ENCODE measurements at places on chromosomes 1 and 21.
A peak's percentile ranks its signal among the peaks of the same experiment; 100 is the strongest.

GRCh38 chr1:184951788-184952187 lies 22.5 kb downstream of the NIBAN1 start:
- no peak for DNase-seq

DNA sequence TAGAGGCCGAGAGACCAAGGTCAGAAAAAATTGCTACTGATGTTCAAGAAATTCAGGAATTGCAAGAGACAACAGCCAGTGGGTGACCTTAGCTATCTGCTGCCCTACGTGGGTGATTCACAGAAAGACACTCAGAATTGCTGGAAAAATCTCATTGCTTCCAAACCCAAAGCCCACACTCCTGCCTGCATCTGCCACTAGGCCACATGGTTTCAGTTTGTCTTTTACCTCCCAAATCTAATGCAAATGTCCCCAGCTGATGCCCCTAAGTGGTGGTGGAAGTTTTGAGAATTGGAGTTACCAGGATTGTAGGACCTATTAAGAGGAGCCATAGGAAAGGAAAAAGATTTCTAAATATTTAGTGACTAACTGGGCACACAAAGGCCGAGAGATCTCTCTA lies 341.5 kb upstream of the CHRM3 start:
- no peak for DNase-seq

DNA sequence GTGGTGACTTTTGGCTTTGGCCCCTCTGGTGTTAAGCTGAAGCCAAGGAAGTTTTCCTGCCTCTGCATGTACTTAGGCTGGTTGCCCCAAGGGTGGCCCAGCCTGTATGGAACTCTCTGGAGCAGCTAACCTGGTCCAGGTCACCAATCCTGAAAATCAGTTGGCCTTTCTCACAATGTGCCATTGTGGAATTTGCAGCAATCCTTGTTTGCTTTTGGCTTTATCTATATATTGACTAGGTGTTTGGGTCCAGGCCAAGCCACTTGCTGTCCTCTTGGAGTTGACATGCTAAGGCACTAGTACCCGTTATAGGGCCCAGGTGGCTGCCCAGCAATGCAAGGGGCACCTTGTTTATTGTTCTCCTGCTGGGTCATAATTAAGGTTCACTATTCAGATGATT lies 124.6 kb downstream of the CAMTA1 start:
- DNase-seq: no peak

DNA sequence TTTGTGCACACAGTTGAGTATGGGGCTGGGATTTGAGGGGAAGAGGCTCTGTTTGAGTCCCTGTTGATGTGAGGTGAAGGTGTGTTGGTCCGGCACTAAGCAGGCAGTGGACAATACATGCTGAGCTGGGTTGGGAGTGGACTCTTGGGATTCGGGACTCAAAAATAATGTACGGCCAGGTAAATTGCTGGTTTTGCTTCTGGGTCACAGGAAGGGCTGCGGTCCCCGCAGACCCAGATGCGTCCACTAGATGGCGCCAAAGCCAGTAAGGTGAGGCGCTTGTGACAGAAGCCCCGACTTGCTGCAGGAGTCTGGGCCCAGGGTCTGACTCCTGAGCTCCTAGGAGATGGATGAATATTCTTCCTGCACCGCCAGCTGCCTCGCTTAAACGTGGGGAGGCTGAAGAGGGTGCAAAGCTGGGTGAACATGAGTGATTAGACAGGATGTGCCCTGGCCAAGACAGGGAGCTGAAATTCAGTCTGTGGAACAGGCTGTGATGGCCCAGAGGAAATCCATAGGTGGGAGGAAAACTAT lies 61.4 kb downstream of the ACBD3 start:
- DNase-seq: peak; percentile 78

DNA sequence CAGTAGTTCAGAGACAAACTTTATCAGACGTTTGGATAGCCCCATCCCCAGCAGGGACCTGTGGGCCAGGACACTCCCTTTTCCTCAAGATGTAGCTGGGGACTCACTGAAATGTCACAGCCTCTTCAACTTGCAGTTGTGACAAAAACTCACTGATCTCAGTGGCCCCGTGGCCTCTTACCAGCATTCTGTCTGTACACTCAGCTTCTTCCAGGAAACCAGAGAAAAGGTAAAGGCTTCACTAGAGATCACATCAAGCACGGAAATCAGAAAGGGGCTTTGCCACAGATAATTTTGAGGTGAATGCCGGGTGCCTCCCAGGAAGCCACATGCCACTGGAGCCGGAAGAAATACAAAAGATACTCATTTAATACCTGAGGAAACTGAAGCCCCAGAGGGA lies 122.2 kb downstream of the CCDC185 start:
- DNase-seq: peak; percentile 12

DNA sequence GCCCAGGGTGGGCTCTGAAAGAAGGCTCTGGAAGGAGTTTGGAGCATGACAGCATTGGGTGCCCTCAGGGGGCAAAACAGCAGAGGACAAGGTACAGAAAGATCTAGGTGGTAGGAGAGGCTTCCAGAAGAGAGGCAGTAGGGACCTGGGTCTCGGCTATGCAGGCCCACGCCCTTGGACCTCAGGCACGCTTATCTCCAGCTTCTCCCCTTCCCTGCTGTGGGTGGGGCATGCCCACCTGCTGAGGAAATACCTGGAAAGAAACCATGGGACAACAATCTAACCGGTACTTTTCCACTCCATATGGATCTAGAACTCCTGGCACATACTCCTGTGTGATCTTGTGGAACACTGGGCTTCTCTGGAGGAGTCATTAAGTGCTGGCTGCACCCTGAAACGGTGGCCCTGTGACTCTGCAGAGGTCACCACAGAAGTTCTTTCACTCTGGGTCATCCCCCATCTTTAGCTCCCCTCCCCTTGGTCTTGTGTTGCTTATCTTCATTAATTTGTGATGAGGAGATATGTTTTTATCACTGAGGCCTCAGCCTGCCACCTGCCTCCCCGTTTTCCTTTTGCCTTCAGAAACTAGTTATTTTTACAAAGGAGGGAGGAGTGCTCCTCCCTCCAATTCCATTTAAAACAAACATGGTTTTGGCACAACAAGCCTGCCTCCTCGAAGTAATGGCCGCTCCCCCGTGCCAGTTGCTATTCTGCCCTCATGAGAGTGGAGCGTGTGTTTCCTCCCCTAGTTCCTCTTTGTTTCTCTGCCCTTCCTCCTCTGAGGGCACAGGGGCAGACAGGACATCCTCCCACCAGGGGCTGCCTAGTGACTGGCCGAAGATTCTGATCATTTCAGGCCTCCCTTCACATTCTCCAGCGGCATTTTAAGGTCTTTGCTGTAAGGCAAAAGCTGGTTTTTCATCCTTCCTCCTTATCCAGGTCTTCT lies 78.0 kb upstream of the ATP5PO start:
- DNase-seq: no peak

DNA sequence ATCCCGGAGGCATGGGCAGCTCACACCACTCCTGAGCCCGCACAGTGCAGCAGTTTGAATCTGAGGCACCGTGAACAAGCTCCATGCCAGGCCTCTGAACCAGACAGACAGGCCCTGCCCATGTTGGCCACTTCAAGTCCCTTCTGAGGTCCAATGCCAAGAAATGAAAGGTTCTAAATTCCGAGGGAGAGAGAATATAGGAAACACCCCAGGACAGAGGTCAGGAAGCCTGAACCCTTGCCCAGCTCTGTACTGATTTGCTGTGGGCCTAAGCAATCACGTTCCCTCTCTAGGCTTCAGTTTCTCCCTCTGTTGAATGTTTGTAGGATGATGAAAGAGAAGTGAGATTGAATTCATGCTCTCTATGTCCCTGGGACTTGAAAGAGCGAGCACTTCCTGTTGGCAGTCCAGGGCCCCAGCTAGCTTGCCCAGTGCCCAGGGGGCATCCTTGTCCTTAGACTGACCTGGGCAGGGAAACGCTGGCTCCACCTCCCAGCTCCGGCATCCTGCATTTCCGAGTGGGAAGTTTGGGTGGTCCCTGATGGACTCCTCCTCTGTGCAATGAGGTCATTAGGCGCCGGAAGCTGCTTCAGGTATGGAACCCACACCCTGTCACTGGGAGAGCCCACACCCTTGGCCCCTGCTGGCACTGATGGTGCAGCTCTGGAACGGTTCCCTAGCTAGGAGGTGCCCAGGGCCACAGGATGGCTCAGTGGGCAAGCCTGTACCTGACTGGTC lies 242.4 kb upstream of the TMEM51 start:
- no peak for DNase-seq

DNA sequence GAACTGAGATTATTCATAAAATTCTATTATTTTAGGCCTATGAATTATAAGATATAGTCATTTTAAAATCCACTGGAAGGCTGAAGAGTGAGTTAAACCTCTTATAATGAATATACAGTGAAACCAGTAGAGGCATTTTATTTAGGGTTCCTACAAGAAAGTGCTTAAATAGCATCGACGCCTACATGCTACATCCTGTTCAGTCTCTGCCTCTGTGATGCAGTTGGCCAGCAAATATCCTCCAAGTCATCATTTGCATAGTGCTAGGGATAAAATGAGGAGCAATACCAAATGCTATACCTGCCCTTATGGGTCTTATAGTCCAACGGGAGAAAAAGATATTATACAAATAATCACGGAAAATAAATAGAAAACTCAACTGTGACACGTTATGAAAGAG lies 59.6 kb downstream of the EDEM3 start:
- DNase-seq: no peak
